Lower leg skin (tissue), 4 donors: ENCODE measurements at places on chromosomes 5 and 9. TPM values are rescaled to one million over a fixed set of nuclear protein-coding genes. Genes with fewer than 3 reads are reported as not detected.

Gene CCL19
- 3.6 TPM for total RNA-seq

Gene TLX3
- total RNA-seq, result not detected

Gene ROR2
- total RNA-seq, result 6.3 TPM

Gene FCHSD1
- 90.8 TPM for total RNA-seq

Gene MFAP3
- 43.3 TPM for total RNA-seq

Gene PTPRD
- total RNA-seq, result 1.7 TPM

Gene FLT4
- total RNA-seq, result 11.6 TPM

Gene GHR
- 15.9 TPM for total RNA-seq

Gene OGN
- total RNA-seq, result 0.27 TPM

Gene SMIM33
- not detected for total RNA-seq

Gene RNF183
- total RNA-seq, result not detected

Gene NRARP
- 44.1 TPM for total RNA-seq

Gene SOX30
- not detected for total RNA-seq

Gene SEC16A
- 58.5 TPM for total RNA-seq

Gene CAMK4
- 0.72 TPM for total RNA-seq
